ENCODE measurements at places on chromosomes 2 and 18.

- DNase-seq, result no peak
Measured at GRCh38 chr2:222653280-222653679, 2.6 kb downstream of the FARSB start.

DNA sequence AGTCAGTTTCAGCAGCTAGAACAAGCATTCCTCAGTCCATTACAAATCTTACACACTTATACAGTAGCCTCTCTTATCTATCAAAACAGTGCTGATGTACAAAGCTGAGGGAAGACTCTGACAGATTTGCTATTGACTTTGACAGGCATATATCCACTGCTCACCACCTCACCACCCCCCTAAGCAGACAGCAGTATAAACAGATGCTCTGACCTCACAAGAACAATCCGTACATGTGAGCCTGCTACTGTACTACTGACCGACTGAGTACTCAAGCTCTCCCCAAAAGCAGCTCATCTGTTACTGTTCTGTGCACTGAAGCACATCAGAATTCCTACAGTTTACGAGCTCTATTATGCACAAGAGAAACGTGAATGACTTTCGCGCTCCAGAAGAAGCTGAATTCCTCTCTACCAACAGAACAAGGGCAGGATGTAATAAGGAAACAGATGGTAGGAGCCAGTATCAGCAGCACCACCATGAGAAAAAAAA, 95.6 kb upstream of the PDE1A start:
- no peak for DNase-seq

- DNase-seq, result no peak
Measured at GRCh38 chr2:42906111-42906556, 113.8 kb upstream of the HAAO start.

DNA sequence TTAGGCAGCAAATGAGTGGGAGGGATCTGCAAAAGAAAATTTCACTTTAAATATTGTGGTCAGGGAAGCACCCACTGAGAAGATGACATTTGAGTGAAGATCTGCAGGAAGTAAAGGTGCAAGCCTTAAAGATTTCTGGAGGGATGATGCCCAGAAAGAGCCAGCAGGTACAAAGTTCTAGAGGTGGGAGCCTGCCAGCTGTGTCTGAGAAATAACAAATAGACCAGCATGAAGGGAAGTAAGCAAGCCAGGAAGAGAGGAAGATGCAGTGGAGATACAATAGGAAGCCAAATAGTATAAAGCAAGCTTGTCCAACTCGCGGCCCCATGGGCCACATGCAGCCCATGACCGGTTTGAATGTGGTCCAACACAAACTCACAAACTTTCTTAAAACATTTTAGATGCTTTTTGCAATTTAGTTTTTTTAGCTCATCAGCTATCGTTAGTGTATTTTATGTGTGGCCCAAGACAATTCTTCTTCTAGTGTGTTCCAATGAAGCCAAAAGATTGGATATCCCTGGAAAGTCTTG, 489.9 kb downstream of the DCC start:
- DNase-seq, result no peak

- no peak for DNase-seq
Measured at GRCh38 chr2:207077266-207077665, 88.5 kb downstream of the KLF7 start.

DNA sequence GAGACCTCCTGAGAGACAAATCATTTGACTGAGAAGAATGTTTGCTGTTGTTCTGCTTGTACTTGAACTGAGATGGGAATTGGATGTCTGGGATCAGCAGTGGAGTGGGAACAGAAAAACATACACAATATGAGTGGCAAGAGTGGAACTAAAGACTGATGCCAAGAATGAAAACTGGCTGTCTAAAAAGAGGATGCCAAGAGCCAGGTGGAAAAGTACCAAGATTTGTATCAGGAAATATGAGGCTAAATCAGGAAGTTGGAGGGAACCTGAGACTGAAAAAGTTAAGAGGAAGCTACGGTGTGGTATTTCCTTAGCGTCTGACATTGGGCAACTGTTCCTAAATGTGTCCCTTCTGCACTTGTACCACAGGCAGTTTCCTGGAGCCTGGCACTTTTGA, 440.9 kb upstream of the CELF4 start:
- DNase-seq, result no peak

DNA sequence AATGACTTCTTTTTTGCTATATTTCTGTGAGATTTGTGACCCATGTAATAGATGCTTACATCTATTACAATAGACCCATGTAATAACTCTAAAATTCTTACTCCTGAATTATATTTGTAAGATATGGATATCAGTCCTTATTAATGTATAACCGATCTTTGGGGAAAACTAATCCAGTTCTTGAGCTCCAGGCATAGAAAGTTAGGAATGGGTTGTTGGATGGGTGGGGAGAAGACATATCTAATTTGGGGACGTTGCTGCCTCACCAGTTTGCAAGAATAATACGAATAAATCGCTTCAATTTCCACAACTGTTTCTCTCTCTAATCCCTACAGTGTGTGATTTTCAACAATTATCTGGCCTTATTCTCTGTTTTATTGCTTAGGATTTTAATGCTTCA, 13.5 kb downstream of the CAVIN2 start:
- DNase-seq, result no peak

DNA sequence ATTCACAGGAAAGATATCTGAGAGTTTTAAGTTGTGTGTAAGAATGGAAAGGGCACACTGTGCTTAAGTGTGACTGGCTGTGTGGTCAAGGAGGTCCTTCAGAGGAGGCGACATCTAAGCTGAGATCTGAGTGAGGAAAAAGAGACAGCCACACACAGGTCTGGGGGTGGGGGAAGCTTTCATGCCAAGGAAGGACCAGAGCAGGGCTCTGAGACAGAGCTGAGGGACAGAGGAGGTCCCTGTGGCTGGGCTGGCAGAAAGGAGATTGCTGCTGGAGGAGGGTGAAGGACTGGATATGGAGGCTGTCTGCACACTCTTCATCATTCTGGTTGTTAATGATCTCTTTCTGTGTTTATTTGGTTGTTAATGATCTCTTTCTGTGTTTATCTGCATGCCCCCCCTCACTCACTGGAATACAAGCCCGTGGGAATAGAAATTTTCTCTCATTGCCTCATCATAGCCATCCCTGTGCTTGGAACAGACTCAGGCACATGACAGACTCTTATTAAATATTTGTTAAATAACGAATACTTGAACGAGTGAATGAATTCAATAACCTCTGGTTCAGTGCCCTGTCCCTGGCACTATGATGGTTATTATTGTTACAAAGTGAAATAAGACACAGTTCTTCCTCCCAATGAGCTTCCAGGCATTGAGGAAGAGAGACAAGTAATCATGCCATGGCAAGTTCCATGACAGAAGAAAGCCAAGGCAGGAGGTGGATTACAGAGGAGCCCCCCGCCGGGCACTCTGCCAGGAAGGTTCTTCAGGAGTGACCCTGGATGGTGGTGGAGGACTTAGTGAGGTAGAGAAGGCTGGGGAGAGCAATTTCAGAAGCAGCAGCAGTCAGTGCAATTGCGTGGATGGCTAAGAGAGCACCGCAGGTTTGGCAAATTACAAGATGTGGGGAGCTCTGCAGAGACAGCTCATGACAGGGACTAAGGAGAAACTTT, 399.4 kb upstream of the HS6ST1 start:
- no peak for DNase-seq

DNA sequence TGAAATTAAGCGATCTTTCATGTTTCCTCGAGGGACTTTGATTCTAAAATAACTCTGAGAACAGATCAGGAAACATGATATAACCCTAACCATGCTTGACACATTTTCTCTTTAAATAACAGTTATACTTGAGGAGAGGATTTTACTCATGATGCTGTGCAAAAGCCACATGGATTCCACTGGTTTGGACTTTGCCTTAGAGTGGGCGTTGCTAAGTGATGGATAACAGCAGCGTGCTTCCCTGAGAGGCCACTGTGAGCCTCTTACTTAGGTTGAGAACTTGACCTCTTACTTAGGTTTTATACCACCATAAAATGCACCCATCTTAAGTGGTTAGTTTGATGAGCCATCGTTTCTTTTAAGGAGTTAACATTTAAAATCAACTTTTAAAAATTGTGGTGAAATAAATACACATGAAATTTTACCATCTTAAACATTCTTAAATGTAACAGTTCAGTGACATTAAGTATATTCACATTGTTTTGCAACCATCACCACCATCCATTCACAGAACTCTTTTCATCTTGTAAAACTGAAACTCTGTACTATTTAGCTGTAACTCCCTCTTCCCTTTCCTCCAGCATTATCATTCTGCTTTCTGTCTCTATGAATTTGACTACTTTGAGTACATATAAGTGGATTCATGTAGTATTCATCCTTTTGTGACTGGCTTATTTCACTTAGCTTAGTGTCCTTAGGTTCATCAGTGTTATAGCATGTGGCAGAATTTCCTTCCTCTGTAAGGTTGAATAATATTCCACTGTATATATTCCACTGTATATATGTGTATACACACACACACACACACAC, 22.6 kb downstream of the ANXA4 start:
- no peak for DNase-seq

DNA sequence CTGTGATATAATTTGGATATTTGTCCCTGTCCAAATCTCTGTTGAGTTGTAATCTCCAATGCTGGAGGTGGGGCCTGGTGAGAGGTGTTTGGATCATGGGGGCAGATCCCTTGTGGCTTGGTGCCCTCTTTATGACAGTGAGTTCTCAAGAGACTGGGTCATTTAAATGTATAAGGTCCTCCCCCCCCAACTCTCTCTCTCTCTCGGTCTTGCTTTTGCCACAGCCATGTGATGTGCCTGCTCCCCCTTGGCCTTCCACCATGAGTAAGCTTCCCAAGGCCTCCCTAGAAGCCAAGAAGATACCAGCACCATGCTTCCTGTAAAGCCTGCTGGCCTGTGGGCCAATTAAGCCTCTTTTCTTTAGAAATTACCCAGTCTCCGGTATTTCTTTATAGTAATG, 58.6 kb downstream of the FN1 start:
- DNase-seq, result no peak

DNA sequence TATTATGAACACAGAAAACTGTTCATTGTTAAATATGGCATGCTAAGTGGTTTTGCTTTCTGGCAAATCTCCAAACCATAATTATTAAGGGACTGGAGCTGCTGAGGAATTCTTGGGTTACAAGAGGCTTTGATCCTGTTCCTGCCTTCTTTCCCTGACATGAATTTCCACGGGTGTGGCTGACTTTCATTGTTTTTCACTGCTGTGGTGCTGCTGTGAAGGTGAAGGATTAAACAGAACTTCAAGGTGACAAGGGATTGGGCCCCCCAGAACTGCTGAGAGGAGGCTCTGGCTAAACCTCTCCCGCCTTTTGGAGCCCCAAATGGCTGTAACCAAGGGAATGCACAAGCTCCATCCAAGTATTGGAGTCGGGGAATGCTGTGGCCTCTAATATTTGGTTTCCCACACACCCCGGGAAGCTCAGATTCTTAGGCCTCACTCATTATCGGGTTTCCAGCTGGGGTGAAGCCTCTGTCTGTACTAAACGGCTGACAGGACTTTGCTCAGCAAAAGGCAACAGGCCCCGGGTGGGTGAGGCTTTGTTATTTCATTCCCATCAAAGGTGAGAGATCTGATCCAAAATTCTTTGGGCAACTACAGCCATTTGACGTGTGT, 29.0 kb upstream of the ZFP36L2 start:
- no peak for DNase-seq

- no peak for DNase-seq
Measured at GRCh38 chr2:73426176-73426575, 40.5 kb downstream of the ALMS1 start.

- no peak for DNase-seq
Measured at GRCh38 chr2:65388051-65388531, 44.3 kb downstream of the SPRED2 start.

DNA sequence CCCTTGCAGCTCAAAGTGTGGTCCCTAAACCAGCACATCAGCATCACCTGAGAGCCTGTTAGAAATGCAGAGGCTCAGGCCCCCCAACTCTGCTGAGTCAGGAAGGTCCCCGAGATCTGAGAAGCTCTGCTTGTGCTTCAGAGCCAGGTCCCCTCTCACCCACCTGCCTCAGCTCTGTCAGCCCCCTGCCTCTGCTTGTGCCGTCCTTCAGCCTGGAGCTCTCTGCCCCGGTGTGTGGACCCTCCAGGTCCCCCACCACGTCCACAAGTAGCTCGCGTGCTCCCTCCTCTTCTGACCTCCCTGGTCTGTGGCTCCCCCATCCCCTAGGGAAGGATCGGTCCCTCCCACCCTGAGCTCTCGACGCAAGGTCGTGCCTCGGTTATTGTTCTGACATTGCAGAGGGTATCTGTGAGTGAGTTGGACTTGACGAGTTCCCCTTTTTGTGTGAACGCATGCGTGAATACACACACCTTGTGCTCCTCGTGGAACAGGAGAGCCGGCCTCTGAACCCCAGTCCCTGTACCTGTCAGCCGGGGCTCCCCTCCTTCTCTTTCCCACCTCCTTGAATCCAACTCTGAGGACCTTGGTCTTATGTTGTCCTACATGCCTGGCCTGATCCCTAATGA, 75.5 kb upstream of the TAF1B start:
- DNase-seq, result no peak

- DNase-seq, result no peak
Measured at GRCh38 chr18:75221397-75221796, 10.8 kb downstream of the TSHZ1 start.

DNA sequence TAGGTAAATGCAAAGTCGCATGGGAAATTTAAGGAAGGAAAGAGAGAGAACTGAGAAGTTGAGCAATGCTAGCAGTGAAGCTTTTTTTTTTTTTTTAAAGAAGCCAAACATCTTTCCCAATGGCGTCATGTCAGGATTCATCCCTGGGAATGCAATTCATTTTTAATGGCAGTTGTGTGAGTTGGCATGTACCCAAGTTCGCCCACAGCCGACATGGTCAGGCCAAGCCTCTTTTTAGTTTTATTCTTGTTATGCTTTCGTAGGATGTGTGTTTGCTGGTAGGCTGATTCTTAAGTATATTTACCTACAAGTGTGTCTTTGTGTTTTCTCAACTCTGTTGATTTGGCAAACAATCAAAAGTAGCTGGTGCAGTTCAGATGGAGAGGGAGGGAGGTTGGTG, 127.6 kb upstream of the ITGA6 start:
- DNase-seq, result no peak

DNA sequence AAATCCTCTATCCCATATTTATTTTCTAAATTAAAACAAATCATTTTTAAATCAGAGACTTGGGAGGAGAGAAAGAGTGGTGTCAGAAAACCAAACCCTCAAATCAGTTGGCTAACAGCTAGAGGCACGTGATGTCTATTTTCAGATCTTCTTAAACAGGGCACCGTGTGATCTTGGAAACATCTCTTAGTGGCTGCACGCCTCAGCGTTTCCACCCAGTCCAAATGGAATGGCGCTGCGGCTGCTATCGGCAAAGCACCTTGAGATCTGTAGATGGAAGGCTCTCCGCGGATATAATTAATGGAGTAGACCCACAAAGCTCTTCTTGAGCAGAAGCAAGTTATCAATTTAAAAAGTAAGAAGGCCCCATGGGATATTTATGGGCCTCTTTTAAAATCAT, 50.0 kb downstream of the NRP2 start:
- DNase-seq, result no peak

GRCh38 chr2:9739531-9739964, 103.7 kb upstream of the TAF1B start:
- DNase-seq, result peak; percentile 92
